Astrocyte (in vitro differentiated cells and primary cell): ENCODE measurements at places on chromosomes 1 and 21.

- no peak for DNase-seq
Measured at GRCh38 chr1:89986020-89986419, 8.9 kb upstream of the ZNF326 start.

GRCh38 chr1:157496121-157496526 is 56.2 kb downstream of the FCRL5 start:
- peak; percentile 5 for DNase-seq

DNA sequence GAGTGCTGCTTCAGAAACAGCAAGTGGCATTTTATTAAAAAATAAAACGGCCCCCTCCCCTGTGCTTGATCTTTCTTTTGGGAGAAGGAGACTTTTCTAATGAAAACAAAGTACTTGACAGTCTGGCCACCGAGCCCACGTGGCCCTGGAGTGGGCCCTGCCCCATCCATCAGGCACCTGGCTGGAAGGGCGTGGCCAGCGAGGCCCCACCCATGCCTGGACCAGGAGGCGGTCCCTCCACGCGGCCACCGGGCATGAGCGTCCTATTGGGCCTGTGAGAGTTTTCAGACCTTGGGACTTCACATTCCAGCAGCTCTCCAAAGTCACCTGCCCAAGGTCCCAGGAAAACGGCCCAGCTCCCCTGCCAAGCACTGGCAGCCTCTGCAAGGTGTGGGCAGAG is 144.7 kb downstream of the CASZ1 start:
- DNase-seq, result no peak

DNA sequence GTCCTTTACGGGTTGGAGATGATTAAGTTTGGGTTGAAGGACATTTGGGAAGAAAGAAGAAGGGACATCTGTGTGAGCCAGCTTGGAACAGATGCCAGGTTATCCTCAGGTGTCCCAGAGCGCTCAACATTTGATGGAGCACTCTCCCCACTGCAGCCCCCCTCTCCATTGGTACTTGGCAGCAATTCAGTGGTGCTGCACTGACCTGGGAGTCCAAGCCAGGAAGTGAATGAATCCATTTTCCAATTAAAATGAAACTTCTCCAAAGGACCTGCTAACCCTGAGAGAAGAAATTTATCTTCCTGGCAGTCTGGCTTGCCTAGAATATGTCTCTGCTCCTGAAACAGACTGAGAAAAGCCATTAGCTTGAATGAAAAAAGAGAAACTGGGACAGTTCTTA is 67.1 kb downstream of the FGGY start:
- no peak for DNase-seq

GRCh38 chr1:25765923-25766589 is 33.9 kb upstream of the SELENON start:
- DNase-seq, result no peak

- peak; percentile 43 for DNase-seq
Measured at GRCh38 chr1:183567584-183567983, 22.7 kb downstream of the NCF2 start.

- DNase-seq, result no peak
Measured at GRCh38 chr1:37040261-37040660, 5.9 kb upstream of the GRIK3 start.

DNA sequence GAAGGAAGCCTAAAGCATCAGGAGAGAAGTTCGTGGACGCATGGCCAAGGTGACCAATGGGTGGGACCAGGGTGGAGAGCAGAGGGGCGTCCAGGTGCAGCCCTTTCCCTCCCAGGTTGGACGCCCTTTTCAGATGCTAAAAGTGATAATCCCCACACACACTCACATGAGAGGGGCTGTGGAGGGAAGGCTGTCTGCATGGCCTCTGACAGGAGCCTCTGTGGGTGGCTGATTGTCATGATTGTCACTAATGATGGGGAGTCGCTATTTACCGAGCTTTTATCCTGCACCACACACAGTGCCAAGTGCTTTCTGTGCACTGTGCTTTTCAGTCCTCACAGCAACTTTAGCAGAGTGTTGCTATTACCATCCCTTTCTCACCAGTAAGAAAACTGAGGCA is 27.1 kb upstream of the C1QA start:
- no peak for DNase-seq

DNA sequence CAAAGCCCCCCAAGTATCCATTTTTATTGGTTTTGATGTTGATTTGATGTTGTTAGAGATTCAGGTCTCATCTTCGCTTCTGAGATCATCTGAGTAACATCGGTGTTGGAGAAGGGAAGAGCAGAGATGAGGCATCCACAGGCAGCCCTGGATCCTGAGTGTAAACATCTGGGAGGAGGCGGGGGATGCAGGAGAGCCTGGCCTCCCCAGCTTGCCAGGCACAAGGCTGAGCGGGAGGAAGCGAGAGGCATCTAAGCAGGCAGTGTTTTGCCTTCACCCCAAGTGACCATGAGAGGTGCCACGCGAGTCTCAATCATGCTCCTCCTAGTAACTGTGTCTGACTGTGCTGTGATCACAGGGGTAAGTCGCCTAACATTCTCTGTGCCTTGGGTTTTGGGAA is at the start of gene PROK1:
Gene PROK1 (plus strand): TSS at position 221 of the 400 bp plus-strand sequence. CDS start 68 bp downstream, at position 289.
- no peak for DNase-seq

DNA sequence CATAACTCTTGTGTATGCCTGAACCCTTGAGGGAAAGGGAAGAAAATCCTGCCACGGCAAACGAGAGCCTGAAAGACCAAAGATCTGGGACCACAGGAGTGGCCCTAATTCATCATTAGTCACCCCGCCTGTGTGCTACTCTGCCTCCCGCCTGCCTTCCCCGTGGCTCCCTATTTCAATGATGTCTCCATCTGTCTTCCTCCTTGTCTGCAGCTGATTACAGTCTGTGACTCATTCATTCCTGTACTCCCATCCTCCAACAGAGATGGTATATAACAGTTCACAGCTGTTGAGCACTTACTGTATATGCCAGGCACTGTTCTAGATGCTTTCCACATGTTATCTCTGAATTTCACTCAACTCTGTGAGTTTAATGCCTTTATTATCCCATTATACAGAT is 96.6 kb downstream of the SEC16B start:
- peak; percentile 94 for DNase-seq

DNA sequence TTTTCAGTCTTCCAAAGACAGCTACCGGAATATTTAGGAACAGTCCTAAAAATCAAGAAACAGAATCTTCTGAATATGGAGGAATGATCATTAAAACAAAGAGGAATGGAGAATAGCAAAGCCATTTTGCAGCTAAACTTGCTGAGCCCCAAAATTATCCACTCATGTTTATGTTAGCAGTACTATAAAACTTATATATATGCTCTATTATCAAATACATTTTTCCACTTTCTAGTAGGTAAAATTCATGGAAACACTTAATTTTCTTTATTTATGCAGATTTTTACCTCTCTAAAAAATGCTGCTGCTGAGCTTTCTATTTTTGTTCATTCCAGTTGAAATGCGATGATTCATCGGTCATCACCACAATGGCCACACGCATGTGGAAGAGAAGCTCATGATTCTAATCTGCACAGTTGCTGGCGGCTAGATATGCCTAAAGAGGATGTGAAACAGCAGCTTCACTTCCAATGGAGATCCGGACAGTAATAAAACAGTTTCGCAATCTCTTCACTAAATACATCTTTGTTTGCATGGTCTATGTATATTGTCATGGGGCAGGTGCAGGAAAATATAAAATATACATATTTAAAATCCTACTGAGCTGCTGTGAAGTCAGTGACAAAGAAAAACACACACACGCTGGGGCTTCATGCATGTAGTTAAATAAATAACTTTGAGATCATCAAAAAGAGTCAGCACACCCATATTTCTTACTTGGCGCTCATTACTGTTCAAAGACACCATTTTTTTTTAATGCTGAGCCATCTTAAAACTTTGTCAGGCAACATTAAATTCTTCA is 292.2 kb downstream of the SMYD3 start:
- peak; percentile 94 for DNase-seq

GRCh38 chr1:218658269-218658668 is 313.1 kb downstream of the TGFB2 start:
- peak; percentile 56 for DNase-seq

DNA sequence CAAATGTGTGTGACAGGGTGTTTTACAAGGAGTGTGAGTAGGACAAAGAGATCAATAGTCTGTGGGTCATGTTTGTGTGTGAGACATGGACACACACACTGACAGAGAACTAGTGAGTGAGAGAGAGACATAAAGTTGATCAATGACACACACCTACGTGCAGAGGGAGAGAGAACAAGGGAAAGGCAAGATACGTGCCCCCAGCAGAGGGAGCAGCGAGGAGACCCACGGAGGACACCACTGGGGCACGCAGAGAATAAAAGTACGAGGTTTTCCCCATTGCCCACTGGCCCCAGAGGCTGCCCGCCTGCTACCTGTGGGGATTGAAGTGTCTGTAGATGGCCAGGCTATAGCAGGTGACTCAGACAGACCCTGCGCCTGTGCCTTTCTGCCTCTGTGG is 130.2 kb upstream of the CSF3R start:
- DNase-seq, result no peak

DNA sequence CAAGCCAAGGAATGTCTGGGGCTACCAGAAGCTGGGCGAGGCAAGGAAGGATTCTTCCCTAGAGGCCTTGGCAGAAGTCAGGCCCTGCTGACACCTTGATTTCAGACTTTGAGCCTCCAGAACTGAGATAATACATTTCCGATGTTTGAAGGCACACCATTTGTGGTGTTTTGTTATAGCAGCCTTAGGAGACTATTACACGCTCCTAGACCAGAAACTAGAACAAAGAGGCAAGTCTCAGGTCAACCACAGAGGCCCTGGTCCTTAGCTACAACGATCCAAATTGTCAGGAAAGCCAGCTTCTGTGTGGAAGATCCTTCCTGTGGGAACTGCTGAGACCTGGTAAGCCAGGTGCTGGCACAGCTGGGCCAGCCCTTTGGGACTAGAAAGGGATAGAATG is 19.7 kb upstream of the AHCTF1 start:
- DNase-seq, result no peak
